GM06990 (cell line): ENCODE measurements at places on chromosomes 5 and 9.
A peak's percentile ranks its signal among the peaks of the same experiment; 100 is the strongest.

GRCh38 chr9:115462623-115463022 is 344.7 kb upstream of the TNC start:
- DNase-seq = no peak

GRCh38 chr5:14644623-14645237 is 19.8 kb upstream of the OTULIN start:
- no peak for DNase-seq

- no peak for DNase-seq
Observed at GRCh38 chr5:167759057-167759821, 532.2 kb upstream of the WWC1 start.

DNA sequence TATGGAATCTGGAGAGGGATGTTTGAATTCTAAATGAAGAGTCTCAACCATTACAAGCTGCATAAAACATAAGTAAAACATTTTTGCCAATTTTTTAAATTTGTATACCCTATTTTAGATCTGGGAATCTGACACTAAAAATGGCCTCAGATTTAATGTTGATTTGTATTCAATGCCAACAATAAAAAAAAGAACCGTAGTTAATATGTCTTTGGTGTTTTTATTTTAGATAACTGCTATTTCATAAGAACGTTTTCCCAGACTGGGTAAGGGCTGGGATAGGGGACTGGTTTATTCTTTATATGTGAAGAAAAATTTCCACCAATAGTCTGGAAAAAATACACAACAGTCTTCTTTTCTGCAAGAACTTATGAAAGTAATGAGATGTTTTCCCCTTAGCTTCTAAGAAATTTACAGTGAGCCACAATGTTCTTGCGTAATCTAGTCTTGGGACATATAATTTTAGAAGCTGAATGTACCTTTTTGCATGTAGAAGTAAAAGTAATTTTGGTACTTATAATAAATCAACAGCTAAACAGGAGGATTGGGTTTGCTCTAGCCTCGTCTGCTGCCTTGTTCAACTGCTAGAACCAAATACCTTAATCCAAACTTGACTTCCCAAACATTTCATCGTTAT is 244.6 kb upstream of the EFNA5 start:
- no peak for DNase-seq

GRCh38 chr5:37375091-37375490 is 4.0 kb upstream of the WDR70 start:
- DNase-seq = no peak

DNA sequence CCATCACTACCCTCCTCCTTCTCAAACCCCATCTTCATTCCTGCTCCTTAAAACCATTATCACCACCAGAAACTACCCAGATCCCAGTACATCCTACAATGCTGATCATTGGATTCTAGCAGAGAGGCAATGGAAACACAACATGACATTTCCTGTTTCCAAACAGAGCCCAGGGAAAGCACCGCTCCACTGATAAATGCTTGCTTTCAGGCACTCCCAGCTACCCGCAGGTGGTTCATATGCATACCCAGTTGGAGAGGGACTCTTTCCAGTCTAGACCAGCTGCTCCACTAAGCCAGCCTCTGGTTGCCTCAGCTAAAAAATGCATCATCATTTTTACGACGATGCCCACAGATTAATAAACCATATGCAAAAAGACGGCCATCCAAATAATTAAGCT is 39.2 kb upstream of the ACO1 start:
- DNase-seq = no peak

DNA sequence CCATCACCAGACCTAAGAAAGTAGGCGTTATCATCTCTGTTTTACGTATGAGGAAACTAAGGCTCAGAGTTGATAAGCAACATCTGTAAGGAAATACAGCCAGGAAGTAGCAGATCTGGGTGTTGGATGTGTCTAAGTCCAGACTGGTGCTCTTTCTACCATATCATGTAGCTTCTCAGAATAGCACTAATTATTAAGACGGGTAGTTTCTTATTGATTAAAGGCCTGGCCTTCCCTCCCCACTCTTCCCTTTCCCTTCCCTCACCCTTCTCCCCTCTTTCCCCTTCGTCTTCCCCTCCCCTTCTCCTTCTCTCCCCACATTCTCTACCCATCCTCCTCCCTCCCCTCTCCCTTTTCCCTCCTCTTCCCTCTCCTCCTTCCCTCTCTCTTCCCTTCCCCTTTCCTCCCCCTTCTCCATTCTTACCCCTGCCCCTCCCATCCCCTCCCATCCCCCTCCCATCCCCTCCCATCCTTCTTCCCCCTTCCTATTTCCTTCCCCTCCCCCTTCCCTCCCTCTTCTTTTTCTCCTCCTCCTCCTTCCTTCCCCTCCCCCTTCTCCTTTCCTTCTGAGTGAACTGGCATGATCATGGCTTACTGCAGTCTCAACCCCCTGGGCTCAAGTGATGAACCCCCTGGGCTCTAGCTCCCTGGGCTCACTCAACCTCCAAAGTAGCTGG is 79.4 kb downstream of the SNX24 start:
- no peak for DNase-seq

DNA sequence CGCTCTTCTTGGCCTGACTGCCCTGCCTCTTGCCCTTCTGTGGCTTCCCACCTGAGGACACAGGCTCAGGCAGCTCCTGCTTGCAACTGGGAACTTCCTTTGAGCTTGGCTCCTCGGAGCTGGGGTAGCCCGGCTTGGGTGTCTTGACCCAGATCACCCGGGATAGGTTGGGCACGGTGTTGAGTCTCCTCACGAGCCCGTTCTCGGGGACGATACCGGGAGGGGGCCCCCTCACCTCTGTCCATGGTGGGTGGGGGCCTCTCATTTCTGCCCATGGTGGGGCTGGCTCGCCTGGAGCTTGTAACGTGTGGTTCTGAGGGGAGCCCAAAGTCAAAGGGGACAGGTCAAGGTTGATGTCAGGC is 7.8 kb upstream of the DDX41 start:
- no peak for DNase-seq

DNA sequence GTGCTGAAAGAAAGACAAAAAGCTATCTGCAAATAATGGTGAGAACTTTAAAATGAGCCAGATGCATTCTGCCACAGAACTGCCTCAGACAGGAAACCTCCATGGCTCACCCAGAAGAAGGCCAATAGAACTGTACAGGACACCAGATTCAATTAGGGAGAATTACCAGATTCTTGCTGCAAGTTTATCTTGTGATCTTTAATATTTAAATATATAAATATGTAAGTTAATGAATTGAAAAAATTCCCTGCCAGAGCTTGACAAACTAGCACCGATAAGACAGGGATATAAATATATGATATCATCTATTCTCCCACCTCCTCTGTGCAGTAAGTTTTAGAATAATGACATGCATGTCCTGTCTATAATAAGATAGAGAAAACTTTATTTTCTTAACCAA is 252.8 kb downstream of the PLK2 start:
- DNase-seq = no peak

DNA sequence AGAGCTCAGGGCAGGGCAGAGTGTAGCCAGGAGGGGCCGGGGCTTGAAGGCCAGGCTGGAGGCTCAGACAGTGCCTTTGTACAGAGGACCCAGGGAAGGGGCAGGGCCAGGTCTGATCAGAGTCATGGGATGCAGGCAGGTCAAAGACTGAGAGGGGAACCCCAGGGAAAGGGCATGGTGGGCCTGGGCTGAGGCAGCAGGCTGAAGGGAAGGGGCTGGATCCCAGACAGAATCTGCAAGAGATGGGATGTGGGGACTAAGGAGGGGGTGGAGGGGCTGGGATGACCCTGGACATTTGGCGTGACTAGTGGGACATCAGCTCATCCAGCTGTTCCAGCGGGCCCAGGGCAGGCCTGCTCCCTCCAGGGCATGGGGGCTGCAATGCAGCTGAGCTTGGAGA is 15.5 kb upstream of the MRNIP start:
- no peak for DNase-seq

- no peak for DNase-seq
Observed at GRCh38 chr9:90433398-90433941, 209.2 kb downstream of the DIRAS2 start.

DNA sequence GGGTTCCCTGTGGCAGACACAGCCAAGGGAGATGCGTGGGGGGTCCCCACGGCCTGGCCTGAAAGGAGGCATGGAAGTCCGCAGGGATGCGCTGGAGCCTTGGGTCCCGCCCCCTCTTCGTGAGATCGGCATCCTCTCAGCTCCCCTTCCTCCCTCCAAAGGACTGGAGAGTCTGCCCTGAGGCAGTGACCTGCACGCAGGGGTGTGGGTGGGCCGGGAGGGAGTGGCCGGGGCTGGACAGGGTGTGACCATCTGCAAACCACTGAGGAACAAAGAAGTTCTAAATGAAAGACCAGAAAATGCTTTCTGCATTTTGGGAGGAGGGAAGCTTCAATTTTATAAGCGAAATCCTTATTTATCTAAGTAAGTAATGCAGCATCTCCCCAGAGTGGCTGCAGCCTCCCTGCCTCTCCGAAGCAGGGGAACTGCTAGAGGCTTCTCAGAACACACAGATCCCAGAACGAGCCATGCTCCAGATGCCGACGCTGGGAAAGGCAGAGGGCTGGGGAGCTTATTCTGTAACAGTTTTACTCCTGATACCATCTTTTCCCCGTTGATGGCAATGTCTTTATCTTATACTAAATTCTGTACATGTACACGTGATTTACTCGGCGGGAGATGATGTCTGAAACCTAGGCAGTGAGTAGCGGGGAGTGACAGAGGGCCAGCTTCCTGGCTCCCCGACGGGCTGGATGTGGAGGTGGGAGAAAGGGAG is 221.7 kb downstream of the FANCC start:
- DNase-seq = no peak

DNA sequence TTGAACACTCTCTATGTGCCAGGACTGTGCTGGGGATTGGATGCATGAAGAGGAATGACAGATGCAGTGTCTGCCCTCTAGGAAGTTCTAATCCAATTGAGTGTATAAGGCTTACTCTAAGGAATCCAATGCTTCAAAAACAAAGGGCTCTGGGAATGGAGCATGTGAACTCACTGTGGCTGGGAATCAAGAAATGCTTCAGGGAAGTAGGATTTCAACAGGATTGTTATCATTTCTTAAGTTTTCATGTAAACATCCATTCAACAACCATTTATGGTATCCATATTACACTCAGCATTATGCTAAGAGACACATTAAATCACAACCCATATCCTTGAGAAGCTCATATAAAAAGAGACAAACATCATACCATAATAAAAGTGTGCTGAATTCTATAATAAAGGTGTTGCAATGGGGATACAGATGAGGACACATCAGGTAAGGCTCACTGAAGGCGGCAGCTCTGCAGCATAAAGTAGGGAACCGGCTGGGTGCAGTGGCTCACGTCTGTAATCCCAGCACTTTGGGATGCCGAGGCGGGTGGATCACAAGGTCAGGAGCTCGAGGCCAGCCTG is 11.3 kb downstream of the SIL1 start:
- DNase-seq = no peak

DNA sequence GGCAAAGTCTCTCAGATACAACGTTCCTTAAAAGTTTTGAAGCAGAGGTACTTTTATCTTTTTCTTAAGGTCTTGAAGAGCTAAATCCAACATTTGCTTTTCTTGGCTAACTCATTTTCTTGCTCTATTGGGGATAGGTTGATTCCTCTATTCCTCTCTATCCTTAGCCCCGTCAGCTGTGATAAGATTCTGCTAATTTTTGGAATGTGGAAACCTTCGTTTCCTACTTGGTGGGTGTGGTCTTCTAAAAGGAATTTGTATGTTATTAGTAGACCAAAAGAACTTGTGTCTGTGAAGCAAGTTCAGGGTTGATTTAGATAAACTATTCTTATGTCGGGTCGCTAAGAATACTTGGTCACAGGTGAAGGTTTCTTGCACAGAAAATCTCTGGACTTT is 308.6 kb downstream of the ADAMTS6 start:
- DNase-seq = no peak

- DNase-seq = no peak
Observed at GRCh38 chr5:149500922-149501582, 50.2 kb downstream of the CSNK1A1 start.

GRCh38 chr5:9715891-9716335 is 85.8 kb upstream of the TAS2R1 start:
- DNase-seq = no peak

GRCh38 chr5:431001-431710 is 11.8 kb upstream of the EXOC3 start:
- DNase-seq = peak; percentile 58

DNA sequence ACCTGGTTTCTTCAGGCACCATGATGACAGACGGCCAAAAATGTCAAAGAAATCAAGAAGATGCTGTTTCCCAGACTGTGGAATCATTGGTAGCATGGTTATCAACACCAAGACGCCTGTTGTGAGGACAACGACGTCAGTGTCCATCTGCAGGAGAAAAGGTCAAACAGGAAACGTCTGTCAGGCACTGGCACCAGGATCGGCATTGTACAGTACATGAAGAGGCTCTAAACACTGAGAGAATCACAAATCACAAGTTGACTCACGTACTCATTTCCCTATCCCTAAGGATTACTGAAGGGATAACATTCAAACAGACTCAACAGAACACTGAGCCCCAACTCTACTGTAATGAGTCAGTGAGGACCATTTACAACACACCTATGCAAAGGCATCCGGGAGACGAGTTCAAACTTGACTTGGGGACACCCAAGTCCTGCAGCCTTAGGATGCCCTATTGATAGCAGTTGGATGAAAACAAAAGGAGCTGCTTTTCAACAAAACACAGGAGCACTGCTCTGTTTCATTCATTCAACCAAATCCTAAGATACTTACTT is 21.0 kb downstream of the TSC1 start:
- no peak for DNase-seq

GRCh38 chr5:131252824-131253171 is 11.1 kb upstream of the CDC42SE2 start:
- DNase-seq = peak; percentile 74

- peak; percentile 46 for DNase-seq
Observed at GRCh38 chr5:95866435-95867040, 44.0 kb upstream of the GLRX start.

DNA sequence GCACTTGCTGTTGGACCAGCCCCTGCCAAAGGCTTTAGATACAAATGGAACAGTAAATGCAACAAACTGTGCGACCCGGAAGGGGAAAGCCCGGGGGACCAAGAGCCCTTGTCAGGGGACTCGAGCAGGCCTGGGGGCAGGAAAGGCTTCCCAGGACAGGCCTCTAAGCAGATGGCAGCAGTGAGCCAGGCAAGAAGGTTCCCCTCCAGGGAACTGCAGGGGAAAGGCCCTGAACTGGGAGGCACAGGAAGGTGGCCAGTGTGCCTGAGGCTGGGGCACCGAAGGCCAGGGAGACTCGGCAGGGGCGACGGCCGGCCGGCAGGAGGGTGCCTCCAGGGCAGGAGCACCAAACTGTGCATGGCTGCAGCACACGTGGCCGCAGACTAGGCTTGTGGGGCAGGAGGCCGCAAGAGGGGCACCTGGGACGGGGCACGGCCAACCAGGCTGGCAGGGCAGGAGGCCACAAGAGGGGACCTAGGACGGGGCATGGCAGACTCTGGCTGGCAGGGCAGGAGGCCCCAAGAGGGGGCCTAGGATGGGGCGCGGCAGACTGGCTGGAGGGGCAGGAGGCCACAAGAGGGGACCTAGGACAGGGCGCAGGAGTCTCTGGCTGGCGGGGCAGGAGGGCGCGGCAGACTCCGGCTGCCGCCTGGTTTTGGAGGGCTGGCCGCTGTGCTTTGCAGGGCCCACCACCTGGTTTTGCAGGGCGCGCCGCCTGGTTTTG is 10.0 kb downstream of the VAV2 start:
- DNase-seq = no peak
